ENCODE measurements at places on chromosomes 6 and 20.

DNA sequence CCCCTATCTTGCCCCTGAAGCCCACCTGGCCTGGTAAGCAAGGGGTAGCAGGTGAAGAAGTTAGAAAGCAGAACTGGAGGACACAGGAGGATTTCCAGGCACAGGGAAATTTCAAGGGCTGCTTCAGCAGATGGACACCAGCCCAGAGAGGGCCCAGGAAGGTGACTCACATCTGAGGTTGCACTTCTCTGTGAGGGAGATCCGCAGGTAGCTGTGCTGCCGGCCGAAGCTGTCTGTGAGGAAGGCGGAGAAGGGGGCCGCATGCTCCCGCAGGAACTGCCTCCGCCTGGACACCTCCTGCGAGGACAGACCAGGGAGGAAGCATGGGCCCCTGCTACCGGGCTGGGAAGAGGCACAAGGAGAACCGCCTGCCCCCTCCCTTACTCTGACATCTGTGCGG lies 7.1 kb downstream of the MOCS1 start:
- no peak for DNase-seq

DNA sequence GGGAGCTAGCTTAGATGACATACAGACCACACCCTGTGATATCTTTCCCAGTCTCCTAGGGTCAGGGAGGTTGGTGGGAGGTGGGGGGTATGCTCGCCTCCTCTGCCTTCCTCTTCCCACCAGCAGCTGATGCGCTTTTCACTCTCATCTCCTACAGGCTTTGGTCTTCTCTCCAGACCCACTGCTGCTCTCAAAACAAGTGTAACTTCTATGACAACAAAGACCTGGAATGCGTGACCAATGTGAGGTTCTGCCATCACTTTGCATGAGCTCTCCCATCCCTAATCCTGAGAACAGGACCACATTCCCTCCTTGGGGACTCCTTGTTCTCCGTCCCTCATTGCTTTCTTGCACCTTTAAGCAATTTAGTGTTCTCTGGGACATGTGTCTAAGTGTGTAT lies 2.7 kb downstream of the CTSA start:
- DNase-seq, result no peak

GRCh38 chr6:155693573-155694418 lies 238.2 kb upstream of the NOX3 start:
- DNase-seq, result no peak

GRCh38 chr20:47749339-47749738 lies 35.9 kb downstream of the SULF2 start:
- no peak for DNase-seq

- no peak for DNase-seq
Observed at GRCh38 chr20:42747765-42748411, 441.8 kb downstream of the PTPRT start.

GRCh38 chr6:99297415-99297814 lies 52.1 kb downstream of the FAXC start:
- DNase-seq, result no peak

GRCh38 chr6:12457094-12457493 lies 166.9 kb downstream of the EDN1 start:
- DNase-seq, result no peak
